Lung (tissue), 17 donors: ENCODE measurements at places on chromosomes 7 and 10. TPM values are rescaled to one million over a fixed set of nuclear protein-coding genes. Genes with fewer than 3 reads are reported as not detected.
A peak's percentile ranks its signal among the peaks of the same experiment; 100 is the strongest.

GRCh38 chr7:132760244-132760623 lies 184.0 kb upstream of the PLXNA4 start:
- no peak overlapping the region for H3K4me3 ChIP-seq
- H3K36me3 ChIP-seq: no peaks in the 10 kb centered on the region
- no peak for DNase-seq
- no peaks in the 10 kb centered on the region for H3K27me3 ChIP-seq
- H3K27ac ChIP-seq: no peak overlapping the region

DNA sequence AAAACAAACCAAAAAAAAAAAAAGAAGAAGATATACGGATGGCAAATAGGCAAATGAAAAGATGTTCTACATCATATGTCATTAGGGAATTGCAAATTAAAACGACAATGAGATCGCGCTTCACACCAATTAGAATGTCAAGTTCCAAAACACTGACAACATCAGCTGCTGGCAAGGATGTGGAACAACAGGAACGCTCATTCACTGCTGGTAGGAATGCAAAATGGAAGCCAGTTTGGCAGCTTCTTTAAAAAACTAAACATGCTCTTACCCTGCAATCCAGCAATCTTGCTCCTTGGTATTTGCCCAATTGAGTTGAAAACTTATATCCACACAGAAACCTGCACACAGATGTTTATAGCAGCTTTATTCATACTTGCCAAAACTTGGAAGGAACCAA lies 34.8 kb downstream of the CALML5 start:
- no peaks in the 10 kb centered on the region for H3K27me3 ChIP-seq
- no peaks in the 10 kb centered on the region for H3K36me3 ChIP-seq
- DNase-seq: no peak
- H3K4me3 ChIP-seq: no peak overlapping the region
- no peaks in the 10 kb centered on the region for H3K4me1 ChIP-seq
- H3K27ac ChIP-seq: no peak overlapping the region

GRCh38 chr7:128119036-128119435 lies 87.8 kb upstream of the LRRC4 start:
- DNase-seq: no peak
- H3K27ac ChIP-seq: no peak overlapping the region
- H3K36me3 ChIP-seq: no peaks in the 10 kb centered on the region
- H3K27me3 ChIP-seq: no peaks in the 10 kb centered on the region

DNA sequence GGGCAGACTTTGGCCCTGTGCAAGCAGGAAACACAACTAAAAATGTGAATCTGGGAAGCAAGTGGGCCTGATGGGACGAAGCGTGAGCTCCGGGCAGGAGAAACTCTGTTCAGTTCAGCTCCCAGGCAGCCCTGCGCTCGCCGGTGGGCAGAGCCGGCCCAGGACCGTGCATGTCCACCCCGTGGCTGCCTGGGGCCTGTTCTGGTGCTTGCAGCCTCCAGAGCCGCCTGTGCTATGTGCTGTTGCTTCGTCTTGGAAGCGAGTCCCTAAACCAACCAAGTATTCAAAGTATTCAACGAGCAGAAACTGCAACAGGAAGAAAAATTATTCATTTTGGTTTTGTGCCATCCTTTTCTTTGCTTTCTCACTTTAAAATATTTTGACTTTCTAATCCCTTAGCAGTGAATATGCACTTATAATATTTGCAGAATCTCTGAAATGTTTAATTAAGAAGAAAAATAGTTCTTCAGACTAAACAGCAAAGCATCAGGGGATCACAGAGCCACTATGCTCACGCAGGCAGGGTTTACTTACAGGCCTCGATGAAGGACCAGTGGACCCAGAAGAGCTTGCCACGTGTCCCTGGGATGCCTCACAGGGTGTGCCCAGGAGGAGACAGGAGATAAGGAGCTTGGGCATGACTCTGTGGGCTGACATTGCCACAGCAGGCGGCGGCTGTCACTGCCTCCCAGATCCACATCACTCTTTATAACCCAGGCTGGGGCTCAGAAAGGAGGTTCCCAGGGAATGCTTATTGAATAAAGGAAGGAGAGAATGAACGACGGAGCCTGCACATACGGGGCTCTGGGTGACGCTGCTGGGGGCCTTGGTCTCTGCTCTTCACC lies 45.6 kb downstream of the VIPR2 start:
- no peak overlapping the region for H3K4me3 ChIP-seq
- no peaks in the 10 kb centered on the region for H3K27me3 ChIP-seq
- no peak for DNase-seq

DNA sequence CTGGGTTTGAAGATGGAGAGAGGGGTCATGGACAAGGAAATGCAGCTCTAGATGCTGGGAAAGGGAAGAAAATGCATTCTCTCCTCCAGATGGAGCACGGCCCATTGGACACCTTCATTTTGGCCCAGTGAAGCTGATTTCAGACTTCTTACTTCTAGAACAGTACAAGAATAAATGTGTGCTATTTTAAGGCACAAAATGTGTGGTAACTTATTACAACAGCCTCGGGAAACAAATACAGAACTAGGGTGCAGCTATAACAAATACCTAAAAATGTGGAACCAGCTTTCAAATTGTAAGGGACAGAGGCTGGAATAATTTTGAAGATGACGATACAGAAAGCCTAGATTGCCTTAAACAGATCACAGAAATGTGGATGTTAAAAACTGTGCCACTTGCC lies 54.1 kb downstream of the CYTH3 start:
- DNase-seq: no peak
- H3K27me3 ChIP-seq: no peaks in the 10 kb centered on the region
- H3K4me3 ChIP-seq: no peak overlapping the region
- peaks cover 4% of the 10 kb centered on the region for H3K4me1 ChIP-seq

DNA sequence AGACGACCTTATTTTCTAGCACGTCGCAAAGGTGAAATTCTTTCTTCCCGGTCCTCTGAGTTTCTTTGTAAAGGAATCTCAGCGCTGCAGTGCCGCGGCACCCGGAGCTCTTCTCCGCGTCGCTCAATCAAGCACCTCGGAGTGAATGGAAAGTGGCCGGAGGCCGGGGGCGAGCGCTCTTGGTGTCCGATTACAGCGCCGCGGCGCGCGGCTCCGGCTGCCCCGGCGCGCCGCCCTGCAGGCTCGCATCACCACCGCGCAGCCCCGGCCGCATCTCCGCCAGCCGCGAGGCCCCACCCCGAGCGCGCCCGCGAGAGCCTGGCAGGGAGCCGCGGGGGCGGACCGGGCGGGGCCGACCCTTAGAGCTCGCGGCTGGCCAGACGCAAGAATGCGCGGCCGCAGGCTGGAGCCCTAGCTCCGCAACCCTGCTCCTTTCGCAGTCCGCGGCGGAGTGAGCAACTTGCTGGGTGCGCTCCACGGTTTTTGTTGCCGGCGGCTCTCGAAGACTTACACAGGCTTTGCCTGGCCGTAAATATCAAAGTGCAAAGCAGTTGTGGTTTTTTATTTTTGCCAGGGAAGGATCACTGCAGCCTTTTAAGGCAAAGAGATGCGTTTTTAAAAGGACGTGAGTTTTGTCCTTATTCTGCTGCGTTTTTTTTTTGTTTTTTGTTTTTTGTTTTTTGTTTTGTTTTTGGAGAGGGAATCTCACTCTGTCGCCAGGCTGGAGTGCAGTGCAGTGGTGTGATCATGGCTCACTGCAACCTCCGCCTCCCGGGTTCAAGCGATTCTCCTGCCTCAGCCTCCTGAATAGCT lies at the start of gene SEMA3C:
SEMA3C (minus strand) TSS at position 143 of the 813 bp plus-strand sequence. CDS start 2,270 bp downstream, outside the sequence.
- no peaks in the 10 kb centered on the region for H3K36me3 ChIP-seq
- H3K27ac ChIP-seq: peak within 1 kb of the TSS; percentile 96
- peak within 1 kb of the TSS; percentile 40 for H3K4me3 ChIP-seq
- H3K27me3 ChIP-seq: no peaks in the 10 kb centered on the region
- DNase-seq: peak; percentile 95
- no peaks in the 10 kb centered on the region for H3K4me1 ChIP-seq

- no peak for DNase-seq
- H3K4me3 ChIP-seq: no peak overlapping the region
- H3K27me3 ChIP-seq: peaks cover 12% of the 10 kb centered on the region
- H3K4me1 ChIP-seq: no peaks in the 10 kb centered on the region
Measured at GRCh38 chr7:29385214-29385814, 178.3 kb upstream of the PRR15 start.

The SEMA4G gene
- total RNA-seq: 7.4 TPM

The TRIM74 gene
- not detected for total RNA-seq

GRCh38 chr7:1137517-1138167 lies 22.4 kb downstream of the ZFAND2A start:
- H3K4me3 ChIP-seq: peak overlapping the region; percentile 76
- no peaks in the 10 kb centered on the region for H3K27me3 ChIP-seq
- peak overlapping the region; percentile 63 for H3K27ac ChIP-seq
- no peaks in the 10 kb centered on the region for H3K4me1 ChIP-seq

DNA sequence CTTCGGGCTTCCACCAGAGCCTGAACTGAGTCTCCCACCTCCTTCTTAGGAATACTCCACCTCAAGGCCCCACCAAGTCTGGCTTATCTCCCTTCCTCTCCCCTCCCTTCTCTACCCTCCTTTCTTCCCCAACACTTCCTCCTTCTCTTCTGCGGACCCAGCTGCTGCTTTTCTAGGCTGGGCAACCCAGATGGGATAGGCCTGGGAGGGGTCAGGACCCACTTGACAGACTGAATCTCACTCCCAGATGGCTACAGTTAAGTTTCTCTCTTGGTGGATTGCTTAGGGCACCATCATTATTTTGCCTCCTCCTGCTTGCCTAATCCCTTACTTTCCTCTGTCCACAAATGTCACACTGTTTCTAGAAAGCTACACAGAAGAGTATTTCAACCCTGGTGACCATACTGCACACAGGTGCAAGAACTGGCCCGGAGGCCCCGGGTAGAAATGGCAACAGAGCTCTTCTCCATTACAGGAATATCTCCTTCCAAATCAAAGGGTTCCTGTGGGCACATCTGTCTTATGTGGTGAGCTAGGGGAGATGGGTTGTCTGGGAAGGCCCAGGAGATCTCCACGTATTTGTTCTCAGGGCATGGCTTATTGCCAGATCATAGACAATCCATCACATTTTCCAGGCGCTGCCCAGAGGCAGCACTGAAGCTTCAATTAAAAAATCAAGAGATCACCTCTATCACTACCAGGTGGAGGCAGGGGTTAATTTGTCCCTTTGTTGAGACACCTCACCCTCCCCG lies 5.1 kb upstream of the HOXA11 start:
- H3K27ac ChIP-seq: no peak overlapping the region
- H3K27me3 ChIP-seq: peaks cover 3% of the 10 kb centered on the region
- DNase-seq: no peak
- no peaks in the 10 kb centered on the region for H3K36me3 ChIP-seq

DNA sequence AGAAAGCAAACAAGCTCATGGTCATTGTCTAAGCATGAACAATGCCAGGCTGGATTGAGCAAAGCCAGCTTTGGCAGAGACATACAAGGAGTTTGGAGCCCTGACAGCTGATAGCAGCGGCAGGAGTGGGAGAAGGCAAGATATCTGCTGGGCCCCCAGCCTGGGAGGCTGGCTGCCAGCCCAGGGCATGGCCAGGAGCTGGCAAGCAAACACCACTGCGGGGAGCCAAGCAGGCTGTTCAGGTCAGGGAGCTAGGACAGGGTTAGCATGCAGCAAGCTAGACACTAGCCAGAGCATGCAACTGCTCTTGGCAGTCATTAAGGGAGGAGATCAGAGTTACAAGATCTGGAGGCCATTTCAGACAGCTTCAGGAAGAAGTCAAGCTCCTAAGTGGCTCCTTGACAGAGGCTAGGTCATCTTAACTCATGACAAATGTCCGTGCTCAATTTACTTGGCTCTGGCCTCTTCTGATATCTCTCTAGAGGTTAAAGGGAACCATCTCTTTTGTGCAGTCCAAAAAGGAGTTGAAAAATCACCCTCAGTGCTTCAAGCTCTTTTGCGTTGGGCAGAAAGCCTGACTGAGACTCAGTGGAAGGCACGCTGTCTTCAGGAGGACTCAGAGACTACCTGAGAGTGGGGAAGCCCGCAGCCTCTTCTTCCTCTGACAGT lies 436.8 kb upstream of the C7orf33 start:
- H3K36me3 ChIP-seq: no peaks in the 10 kb centered on the region
- DNase-seq: peak; percentile 77
- H3K27ac ChIP-seq: no peak overlapping the region
- peaks cover 22% of the 10 kb centered on the region for H3K4me1 ChIP-seq
- no peak overlapping the region for H3K4me3 ChIP-seq

DNA sequence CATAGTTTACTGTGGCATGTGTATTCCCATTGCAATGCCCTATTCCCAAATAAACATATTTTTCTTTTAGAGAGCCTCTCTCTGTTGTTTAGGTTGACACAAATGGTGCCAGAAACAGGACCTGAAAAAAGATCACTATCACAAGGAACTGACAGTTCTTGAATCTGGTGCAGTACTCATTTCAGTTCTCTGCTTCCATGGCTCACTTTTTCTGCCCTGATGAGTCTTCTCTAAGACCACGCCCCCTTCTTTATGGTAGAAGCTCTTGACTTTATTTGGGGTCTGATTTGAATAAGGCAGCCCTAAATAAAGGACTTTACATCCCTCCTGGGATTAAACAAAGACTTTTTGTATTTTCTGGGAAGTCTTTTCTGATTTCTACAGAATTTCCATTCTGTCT lies 3.5 kb upstream of the CCDC126 start:
- H3K27me3 ChIP-seq: no peaks in the 10 kb centered on the region
- no peak overlapping the region for H3K27ac ChIP-seq
- no peak for DNase-seq
- peaks cover 11% of the 10 kb centered on the region for H3K4me1 ChIP-seq
- no peaks in the 10 kb centered on the region for H3K36me3 ChIP-seq
- no peak overlapping the region for H3K4me3 ChIP-seq

- H3K4me3 ChIP-seq: no peak overlapping the region
- no peaks in the 10 kb centered on the region for H3K27me3 ChIP-seq
- no peak overlapping the region for H3K27ac ChIP-seq
- no peak for DNase-seq
Measured at GRCh38 chr7:71563276-71563675, 431.3 kb downstream of the GALNT17 start.

The ACTR3C gene
- total RNA-seq: 34.2 TPM

DNA sequence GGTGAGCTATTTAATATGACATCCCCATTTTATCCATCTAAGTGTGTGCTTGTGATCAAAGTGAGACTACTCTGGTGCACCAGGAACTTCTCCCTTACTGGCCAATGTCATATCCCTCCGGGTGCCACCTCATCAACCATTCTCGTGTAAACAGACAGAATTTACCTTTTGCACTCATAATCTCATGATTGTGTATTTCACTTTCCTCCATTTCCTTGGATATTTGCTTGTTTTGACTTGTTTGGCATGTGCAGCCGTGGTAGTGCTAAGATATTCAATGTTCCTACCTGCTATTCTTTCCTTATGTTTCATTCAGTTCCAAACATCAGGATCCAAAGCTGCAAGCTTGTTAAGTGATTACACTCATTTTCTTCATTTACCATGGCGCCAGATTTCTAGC lies 280.5 kb upstream of the SP8 start:
- no peaks in the 10 kb centered on the region for H3K36me3 ChIP-seq
- H3K27ac ChIP-seq: no peak overlapping the region
- H3K4me3 ChIP-seq: no peak overlapping the region
- no peak for DNase-seq
- H3K4me1 ChIP-seq: no peaks in the 10 kb centered on the region

- no peak overlapping the region for H3K27ac ChIP-seq
- H3K36me3 ChIP-seq: no peaks in the 10 kb centered on the region
- H3K4me1 ChIP-seq: no peaks in the 10 kb centered on the region
Measured at GRCh38 chr7:85135977-85136376, 50.9 kb downstream of the SEMA3D start.

The DPYSL4 gene
- 1.1 TPM for total RNA-seq

- H3K27me3 ChIP-seq: no peaks in the 10 kb centered on the region
- H3K36me3 ChIP-seq: no peaks in the 10 kb centered on the region
- no peak overlapping the region for H3K4me3 ChIP-seq
- no peaks in the 10 kb centered on the region for H3K4me1 ChIP-seq
Measured at GRCh38 chr7:157881048-157881771, 544.4 kb downstream of the DNAJB6 start.
